DMS79 treated with DMSO at 0.1 percent for 48 hours (cell line): ENCODE measurements at places on chromosomes 2 and 18.

GRCh38 chr18:58431215-58431614, 197.7 kb downstream of the ALPK2 start:
- DNase-seq: no peak

DNA sequence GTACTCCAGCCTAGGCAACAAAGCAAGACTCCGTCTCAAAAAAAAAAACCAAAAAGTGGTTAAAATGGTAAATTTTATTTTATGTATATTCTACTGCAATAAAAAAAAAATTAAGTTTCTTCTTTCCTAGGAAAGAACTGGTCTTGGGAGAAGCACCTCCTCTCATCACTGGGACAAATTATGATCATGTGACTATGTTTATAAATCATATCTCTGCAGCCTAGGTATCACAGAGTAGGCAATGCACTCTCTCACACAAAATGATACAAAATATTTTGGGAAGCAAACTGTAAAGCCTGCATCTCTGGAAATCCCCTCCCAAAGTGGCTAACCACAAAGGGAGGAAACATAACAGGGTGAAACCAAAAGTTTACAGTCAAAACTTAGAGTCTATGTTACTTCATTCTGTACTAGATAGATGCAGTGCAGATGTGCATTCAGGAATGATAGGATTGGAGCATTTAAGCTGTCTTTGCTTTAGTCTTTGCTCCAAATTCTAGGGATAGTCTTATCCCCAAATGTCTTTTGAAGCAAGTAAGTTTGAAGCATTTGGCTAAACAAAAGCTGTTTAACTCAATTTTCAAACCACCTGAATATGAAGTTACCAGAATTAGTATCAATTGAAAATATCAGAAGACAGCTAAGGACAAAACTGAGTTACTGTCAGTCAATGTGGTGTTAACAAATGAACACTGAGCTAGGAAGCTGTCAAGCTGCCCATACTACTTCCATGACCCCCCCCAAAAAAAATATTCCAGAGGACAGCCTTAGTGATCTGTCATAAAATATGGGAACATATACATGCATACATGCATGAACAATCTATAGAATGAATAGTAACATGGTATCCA, 21.1 kb upstream of the MALT1 start:
- DNase-seq: no peak

- no peak for DNase-seq
Measured at GRCh38 chr2:27920148-27920885, 29.8 kb downstream of the BABAM2 start.

DNA sequence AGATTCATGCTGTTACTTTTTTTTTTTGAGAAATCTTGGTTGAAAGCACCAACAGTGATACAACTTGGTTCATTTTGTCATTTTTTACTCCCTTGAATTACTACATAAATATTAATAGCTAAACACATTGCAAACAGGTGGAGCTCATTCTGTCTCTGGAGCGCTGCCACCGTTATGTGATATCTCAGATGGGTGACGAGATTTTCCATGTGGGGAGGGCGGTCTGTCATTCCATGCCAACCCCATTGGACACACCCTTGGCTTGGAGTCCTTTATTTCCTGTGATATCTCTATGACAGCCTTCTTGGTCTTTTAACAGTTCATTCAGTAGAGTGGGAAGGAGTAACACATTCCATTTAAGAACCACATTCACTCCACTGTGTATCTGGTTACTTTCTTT, 794.8 kb downstream of the SATB2 start:
- no peak for DNase-seq

GRCh38 chr18:45522371-45522770, 92.9 kb upstream of the SLC14A2 start:
- DNase-seq: no peak

DNA sequence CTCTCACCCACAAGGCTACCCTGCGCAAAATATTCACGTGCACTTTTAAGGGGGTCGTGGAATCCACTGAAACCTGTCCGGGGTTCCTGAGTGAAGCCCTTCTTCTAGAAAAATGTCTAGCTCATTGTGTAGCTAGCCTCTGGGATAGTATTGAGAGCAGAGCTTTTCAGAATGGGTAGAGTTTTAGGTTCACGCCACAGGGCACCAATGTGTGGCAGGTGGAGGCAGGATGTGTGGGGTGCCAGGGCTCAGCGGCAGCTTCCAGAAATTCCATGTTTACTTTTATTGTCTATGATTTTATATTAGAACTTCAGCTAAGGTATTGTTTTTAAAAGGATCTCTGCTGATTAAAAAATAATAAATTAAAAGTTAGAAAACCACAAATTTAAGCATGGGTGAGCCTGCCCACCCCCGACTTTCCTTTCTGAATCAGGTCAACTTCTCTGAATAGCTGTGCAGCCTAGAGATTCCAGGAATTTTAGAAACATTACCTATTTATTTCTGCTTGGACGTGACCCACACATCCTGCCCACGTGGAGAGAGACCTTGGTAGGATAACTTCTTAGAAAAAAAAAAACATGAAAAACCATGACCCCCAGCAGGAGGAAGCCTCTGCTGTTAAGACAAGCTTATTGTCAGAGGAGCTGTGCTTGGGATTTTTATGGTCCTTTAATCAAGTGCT, 163.7 kb downstream of the CTIF start:
- no peak for DNase-seq

- no peak for DNase-seq
Measured at GRCh38 chr2:123976054-123976648, 48.9 kb upstream of the CNTNAP5 start.

- DNase-seq: no peak
Measured at GRCh38 chr2:128308284-128308731, 10.4 kb downstream of the HS6ST1 start.

- DNase-seq: no peak
Measured at GRCh38 chr2:198945496-198945895, 512.2 kb downstream of the SATB2 start.

GRCh38 chr2:146893500-146894041, 951.3 kb upstream of the ACVR2A start:
- no peak for DNase-seq

GRCh38 chr2:12110481-12110880, 364.0 kb downstream of the LPIN1 start:
- DNase-seq: no peak

DNA sequence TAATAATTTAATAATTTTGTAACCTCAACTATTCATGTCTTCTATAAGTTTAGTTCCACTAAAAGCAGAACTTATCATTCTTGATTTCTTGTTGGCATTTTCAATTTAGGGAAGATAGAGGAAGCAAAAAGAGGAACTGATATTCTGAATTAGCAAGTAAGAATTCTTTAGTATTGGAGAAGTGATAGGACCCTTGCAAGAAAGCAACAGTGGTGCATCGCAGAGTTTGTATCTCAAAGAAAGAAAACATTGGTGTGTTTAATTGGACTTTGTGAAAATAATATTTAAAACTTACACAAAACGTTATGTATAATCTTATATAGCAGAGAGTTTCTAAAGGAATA, 36.5 kb upstream of the TNFRSF11A start:
- DNase-seq: no peak

DNA sequence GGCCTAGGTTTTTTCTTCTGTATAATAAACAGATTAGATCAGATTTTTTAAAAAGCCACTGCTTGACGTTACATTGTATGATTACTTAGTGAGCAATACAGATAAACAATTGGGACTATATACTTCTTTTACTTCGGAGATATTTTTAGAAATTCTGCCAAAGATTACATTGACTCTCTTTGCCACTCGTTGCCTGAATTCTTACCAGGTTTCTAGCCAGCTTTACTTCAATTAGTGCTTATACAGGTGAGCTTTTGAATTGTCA, 156.6 kb downstream of the HAUS1 start:
- no peak for DNase-seq

- no peak for DNase-seq
Measured at GRCh38 chr2:21646345-21646744, 522.6 kb downstream of the TDRD15 start.

GRCh38 chr2:16050908-16051489, 110.6 kb downstream of the MYCN start:
- no peak for DNase-seq

GRCh38 chr2:185006481-185006880, 408.2 kb downstream of the ZNF804A start:
- no peak for DNase-seq

DNA sequence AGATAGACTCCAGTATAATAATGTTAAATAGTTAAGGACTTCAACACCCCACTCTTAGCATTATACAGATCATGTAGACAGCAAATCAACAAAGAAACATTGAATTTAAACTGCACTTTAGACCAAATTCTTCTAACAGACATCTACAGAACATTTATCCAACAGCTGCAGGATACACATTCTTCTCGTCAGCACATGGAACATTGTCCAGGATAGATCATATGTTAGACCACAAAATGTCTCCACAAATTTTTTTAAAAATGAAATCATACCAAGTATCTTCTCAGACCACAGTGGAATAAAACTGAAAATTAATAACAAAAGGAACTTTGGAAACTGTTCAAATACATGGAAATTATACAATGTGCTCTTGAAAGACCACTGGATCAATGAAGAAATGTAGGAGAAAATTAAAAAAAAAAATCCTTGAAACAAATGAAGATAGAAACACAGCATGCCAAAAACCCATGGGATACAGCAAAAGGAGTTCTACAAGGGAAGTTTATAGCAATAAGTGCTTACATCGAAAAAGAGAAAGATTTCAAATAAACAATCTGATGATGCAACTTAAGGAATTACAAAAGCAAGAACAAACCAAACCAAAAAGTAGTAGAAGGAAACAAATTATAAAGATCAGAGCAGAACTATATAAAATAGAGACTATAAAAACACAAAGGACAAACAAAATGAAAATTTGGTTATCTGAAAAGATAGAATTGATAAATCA, 12.3 kb upstream of the SPP2 start:
- no peak for DNase-seq

DNA sequence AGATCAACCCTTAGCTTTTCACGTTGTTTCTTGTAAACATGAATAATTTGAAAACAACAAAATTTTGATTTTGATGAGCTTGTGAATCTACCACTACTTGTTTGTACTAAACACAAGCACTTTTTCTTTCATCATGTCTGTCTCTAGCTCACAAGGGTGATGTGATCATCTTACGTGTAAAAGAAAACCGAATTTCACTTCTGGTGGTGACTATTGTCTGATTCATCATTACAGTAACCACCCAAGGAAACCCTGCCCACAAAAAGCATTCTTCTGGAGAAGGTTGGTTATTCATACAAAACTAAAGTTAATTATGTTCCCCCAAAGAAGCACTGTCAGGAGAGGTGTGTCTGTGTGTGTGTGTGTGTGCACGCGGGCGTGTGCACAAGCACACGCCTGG, 285.4 kb downstream of the ZNF516 start:
- DNase-seq: no peak

- DNase-seq: no peak
Measured at GRCh38 chr2:79446313-79446712, 66.5 kb upstream of the CTNNA2 start.

DNA sequence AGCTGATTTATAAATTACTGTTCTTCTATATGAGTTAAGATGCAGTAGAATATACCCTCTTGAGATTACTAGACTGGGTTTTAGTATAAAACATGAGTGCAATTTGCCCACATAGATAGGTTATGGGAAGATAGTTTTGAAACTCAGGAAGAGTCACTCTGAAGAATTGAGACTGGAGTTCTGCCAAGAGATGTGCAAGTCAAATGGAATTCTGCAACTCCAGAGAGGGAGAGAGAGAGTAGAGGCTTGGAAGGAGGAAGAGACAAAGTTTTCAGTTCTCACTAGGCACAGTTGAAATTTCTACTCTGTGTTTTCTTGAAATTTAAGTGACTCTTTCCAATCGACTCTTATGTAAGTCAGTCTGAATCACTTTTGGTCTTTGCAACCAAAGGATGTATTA, 878.8 kb downstream of the TSN start:
- no peak for DNase-seq

- DNase-seq: no peak
Measured at GRCh38 chr18:70398076-70398475, 109.2 kb downstream of the SOCS6 start.

GRCh38 chr18:34976534-34976898, 64.7 kb upstream of the MAPRE2 start:
- DNase-seq: peak; percentile 29

DNA sequence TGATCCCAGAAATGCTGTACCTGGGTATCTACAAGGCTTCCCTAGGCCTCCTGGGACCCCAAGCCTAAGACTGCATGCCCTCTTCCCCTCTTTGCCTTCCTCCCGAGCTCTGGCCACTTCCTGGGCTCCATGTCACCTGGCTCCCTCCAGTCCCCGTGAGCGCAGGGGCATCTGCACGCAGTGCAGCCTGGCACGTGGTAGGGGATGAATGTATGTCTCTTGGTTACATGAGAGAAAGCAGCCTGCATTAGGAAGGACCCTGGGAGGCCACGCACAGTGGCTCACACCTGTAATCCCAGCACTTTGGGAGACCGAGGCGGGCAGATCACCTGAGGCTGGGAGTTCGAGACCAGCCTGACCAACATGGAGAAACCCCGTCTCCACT, 15.8 kb downstream of the PASK start:
- DNase-seq: no peak

- no peak for DNase-seq
Measured at GRCh38 chr2:176769499-176770370, 442.9 kb upstream of the HNRNPA3 start.

- DNase-seq: no peak
Measured at GRCh38 chr2:195458936-195459335, 198.1 kb upstream of the SLC39A10 start.

DNA sequence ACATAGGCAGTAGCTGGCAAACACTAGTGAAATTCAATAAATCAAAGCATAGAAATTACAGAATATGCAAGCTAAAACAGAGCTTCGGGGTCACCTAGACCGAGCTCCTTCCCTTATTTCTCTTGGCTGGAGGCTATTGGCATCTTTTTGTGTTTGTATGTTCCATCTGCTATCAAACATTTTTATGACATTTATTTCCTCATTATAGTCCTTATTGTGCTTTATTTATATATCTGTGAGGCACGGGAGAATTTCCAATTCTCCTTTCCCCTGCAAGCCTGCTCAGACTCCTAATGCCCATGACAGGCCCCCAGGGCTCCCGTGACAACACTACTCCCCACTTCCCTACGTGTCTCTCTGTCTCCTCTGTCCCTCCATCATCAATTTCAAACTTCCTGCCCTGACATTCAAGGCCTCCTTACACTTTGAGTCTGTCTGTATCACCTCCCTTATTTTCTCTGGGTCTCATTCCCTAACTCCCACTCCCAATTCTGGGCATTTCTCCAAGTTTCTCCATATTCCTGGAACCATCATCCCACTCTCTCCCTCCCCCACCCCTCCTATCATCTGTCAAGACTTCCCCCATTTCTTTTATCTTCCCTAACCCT, 316.9 kb downstream of the OSR1 start:
- DNase-seq: no peak

- DNase-seq: no peak
Measured at GRCh38 chr18:69944436-69944835, 3.2 kb downstream of the CD226 start.

- DNase-seq: no peak
Measured at GRCh38 chr18:56026509-56026908, 438.5 kb upstream of the TCF4 start.

DNA sequence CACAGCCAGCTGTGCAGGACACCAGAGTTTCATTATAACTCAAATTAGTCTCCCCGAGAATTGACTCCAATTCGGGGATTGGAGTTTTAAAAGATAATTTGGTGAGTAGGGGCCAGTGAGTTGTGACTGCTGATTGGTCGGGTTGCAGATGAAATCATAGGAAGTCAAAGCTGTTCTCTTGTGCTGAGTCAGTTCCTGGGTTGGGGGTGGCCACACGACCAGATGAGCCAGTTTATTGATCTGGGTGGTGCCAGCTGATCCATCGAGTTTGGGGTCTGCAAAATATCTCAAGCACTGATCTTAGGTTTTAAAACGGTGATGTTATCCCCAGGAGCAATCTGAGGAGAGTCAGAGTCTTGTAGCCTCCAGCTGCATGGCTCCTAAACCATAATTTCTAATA, 82.7 kb upstream of the SLC66A3 start:
- DNase-seq: no peak
